ENCODE measurements at places on chromosomes 2 and 18. TPM values are rescaled to one million over a fixed set of nuclear protein-coding genes. Genes with fewer than 3 reads are reported as not detected.

LIMS2 gene
- total RNA-seq: 70.6 TPM

TP53I3 gene
- 12.0 TPM for total RNA-seq

CAPN14 gene
- 0.10 TPM for total RNA-seq

DSC2 gene
- total RNA-seq: 11.9 TPM

Data from mesenteric fat pad (tissue), 1 donor.